ENCODE measurements at places on chromosomes 3 and 15.

- DNase-seq: no peak
These were observed 224.4 kb downstream of the THRB start for GRCh38 chr3:24270204-24270691.

DNA sequence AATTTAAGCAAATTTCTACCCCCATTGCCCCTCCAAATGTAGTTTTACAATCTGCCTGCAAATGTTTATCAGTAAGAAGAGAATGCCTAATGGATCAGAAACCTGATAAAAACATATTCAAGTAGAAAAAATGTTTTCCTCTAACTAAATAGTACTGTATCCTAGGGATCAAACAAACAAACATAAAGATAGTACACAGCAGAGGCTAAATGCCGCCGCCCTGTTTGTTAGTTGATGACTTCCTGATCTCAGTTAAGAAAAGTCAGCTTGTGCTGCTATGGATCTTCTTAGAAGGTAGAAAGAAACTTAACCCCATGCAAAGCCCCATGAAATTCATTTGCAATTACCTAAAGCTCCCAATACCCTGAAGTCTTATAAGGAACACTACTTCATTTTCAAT lies 387.3 kb upstream of the THBS1 start:
- no peak for DNase-seq

GRCh38 chr15:99630607-99631131 lies 64.9 kb downstream of the MEF2A start:
- DNase-seq: no peak

- no peak for DNase-seq
These were observed 681.3 kb downstream of the ROBO1 start for GRCh38 chr3:79086514-79086913.

DNA sequence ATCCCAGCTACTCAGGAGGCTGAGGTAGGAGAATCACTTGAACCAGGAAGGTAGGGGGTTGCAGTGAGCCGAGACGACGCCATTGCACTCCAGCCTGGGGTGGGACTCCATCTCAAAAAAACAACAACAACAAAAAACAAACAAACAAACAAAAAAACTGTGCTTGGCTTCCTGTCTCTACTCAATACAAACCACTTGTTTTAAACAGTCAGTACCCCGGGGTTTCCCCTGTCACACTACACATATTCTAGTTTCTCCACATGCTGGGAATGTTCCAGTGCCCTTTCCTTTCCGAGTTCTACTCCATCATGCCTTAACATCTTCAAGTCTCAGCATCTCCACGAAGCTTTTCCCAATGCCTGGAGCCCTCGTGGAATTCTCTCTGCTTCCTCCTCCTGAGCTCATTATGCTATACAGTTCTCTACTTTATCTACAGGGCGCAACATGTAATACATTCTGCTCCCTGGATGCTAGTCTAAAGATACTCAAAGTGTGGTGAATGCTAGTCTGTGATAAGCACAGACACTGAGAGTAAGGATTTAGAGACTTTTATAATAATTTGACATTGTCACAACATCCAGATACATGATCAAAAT lies 7.8 kb downstream of the EMC3 start:
- DNase-seq: no peak

- no peak for DNase-seq
These were observed 511 bp upstream of the RARB start for GRCh38 chr3:25427563-25427941.

DNA sequence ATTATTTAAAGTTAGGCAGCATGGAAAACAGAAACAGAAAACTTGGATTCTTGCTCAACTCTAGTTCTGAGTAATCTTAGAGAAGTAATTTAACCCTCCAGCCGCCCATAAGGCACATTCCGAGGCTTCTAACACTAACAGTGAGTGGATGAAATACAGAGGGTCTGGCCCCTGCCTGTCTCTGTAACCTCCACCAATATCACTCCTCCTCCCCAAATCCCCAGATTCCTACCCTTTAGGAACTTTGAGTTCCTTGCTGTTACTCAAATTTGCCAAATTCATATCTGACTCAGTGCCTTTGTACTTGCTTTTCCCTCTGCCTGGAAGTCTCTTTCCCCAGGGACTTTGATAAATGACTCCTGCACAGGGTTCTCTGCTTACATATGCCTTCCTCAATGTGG lies 112.5 kb upstream of the TGFBR2 start:
- no peak for DNase-seq

DNA sequence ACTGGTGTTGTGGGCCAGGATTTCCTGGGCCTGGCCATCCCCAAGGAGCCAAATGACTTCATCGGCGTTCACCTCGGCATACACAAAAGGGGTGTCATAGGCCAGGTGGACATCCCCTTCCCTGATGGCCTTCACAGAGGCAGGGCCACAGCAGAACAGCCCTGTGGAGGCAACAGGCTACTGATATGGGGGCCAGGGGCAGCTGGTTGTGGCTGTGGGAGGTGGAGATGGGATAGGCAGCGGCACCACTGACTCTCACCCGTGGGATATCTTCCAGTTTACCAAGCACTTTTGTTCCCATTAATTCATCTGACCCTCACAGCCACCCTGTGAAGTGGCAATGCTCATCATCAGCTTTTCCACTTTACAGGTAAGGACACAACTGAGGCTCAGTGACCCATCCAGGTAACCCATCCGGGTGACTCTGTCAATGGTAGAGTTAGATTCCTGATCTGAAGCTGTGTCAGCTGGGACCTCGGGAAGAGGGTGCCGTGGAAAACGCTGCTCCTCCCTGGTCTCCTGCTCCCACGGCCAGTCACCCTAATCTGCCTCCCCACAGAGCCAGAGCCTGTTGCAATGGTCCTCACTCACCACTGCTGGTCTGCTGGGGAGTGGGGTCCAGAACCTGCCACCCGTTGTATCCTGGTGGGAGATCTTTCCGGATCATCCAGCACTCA lies 15.3 kb upstream of the TGM5 start:
- DNase-seq: no peak

- no peak for DNase-seq
These were observed 172.0 kb upstream of the HES1 start for GRCh38 chr3:193963808-193964516.

DNA sequence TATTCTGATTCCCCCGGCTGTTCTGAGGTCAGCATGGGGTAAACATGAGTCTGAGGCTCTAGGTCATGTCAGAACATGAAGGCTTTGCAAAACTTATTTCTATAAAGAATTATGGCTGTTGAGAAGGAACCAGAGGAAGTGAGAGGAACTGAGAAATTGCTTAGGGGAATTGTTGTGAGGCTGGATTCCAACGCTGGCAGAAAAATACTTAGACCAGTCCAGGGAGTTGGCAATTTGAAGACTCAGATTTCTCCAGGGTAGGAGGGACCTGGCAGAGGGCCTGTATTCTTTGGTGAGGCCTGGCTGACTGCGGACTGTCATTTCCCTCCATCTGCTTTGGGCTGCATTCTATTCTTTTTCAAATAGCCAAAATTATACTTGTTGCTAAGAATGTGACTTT lies 155.5 kb downstream of the PLD1 start:
- no peak for DNase-seq

DNA sequence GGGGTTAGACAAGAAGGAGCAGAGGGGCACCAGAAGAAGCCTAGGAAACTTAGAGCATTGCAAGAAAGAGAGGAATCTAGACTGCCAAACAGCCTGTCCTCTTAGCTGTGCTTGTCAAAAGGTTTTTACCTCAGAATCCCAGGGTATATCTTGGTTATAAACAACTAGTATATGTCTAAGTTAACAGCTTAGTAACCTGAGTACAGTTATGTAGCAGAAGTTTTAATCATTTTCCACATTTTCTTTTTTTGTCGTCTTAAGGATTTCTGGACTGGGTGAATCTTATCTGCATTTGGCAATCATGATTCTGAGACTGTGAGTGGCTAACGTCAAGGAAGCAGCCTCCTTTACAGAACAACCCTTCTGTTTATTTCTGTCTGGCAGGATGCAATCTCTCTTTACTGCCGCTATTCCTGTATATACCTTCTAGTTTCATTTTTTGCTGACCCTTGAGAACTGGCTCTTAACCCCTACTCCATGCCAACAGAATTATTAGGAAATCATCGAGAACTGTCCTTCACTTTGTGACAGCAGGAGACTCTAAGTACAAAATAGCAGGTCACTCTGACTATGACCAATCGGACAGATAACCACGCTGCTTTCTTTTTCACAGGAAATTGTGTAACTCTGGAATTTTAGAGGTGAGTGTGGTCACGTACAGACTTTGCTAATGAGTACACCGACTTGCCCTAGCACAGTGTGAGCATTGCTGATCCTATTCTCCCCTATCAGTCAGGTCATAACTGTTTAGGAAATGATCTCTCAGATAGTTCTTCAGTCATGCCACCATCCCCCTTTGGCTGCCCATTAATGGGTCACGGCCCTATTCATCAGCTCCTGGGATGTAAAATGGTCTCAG lies 3.3 kb upstream of the CP start:
- DNase-seq: no peak

DNA sequence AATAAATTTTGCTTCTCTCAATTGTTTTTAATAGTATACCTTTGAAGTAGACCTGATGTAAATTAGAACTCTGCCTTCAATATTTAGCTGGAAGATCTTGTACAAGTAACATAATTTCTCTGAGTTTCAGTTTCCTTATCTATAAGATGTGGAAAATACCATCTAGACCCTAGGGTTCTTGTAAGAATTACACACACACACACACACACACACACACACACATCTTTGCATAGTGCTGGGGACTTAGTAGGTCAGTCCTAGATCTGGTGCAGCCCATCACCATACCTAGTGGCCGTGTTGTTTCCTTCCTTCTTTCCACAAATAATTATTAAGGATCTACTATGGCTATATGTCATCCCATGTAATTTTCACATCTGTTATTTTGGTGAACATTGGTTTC lies 11.0 kb downstream of the TRAT1 start:
- no peak for DNase-seq

GRCh38 chr3:185365291-185366073 lies 2.5 kb downstream of the MAP3K13 start:
- no peak for DNase-seq

- DNase-seq: no peak
These were observed 196.2 kb downstream of the CHST2 start for GRCh38 chr3:143315766-143316165.

DNA sequence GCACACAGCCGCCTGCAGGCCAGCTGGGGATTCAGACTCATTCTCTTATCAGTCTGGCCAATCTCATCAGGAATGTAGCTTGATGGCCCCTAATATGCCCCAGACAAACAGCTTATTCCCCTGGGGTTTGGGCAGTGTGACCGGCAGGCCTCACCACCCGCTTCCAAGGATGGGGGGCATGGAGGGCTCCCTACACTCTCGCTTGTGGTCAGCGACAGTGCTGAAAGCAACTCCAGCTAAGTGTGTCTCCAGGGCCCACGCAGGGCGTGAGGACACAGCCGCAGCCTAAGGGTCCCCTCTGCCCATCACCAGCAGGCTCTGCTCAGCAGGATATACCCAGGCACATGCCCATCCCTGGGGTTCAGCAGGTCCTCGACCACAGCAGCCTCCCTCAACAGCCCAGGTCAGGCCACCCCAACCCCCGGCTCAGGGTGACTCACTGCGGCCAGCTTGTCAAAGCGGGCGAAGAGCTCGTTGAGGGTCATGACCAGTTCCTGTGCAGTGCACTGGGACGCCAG lies 116.7 kb downstream of the ADCY5 start:
- DNase-seq: no peak

DNA sequence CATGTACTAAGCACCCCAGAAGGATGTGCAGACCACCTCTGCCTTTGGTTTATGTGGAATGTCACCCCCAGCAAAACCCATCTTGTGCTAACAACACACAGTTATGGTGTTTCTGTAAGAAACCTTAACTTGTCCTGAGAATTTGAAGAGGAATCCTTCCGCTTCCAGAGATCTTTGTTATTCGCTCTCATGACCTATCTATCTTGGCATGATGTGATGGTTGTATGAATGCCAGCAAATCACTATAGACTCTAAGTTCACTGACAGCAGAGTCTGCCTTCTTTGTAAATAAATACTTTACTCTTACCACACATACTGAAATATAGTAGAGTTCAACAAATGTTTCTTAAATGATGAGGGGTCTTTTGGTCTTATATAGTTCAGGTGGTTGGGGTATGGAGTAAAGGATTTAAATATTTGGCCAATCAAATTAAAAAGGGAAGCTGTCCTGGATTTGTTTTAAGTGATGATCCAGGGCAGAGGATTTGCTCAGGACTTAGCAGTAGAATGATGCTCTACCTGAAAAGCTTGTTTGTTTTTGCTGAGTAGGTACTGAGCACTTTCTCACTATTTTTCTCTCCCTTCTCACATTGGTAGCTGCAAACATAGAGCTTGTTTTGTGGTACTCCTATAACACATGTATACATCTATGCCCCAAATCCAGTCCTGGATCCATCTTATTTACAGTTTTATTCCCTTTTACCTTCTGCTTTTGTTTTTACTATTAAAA lies 27.9 kb upstream of the RTP1 start:
- DNase-seq: no peak

DNA sequence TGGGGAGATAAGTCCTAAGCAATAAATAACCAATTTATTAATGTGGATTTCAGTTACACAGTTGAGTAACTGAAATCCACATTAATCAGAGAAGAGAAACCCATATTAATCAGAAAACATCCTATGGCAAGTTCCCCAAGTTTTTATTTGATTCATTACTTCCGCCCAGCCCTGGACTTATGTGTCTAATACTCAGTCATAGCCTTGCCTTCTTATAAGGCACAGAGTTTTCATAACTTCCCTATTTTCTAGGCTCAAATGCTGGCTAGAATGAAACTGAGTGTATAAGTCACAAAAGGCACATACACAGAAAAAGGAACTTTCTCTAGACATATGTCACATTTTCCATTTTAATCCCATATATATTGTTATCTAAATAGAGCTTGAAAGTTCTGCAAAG lies 28.8 kb downstream of the CD47 start:
- DNase-seq: no peak

- DNase-seq: no peak
These were observed 646.4 kb upstream of the ADAMTS9 start for GRCh38 chr3:65334045-65334665.

DNA sequence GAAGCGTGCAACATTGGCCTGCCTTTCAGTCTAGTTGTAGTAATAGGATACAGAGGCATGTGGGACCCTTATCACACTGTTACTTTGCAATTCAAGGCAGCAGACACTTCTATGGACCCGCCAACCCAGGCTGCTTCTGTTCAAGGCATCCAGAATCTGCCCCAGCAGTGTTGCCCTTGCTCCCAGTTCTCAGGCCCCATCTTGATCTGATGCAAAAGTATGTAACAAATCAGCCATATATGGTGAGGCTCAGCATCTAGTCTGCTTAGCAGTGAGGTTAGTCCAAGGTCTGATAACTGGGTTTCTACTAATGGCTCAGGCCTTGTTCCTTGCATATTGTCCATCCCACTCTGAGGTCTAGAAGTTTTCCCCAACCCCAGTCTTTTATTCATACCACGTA lies 17.9 kb downstream of the C2CD4B start:
- no peak for DNase-seq

GRCh38 chr3:40009991-40010390 lies 200.6 kb downstream of the MYRIP start:
- DNase-seq: no peak

GRCh38 chr3:146830231-146830630 lies 225.1 kb upstream of the PLSCR5 start:
- DNase-seq: no peak

GRCh38 chr3:186307594-186308221 lies 54.3 kb downstream of the DGKG start:
- DNase-seq: no peak

- DNase-seq: no peak
These were observed 186.3 kb downstream of the MCTP2 start for GRCh38 chr15:94417501-94418293.

GRCh38 chr3:123154020-123154985 lies 47.4 kb upstream of the SEC22A start:
- DNase-seq: no peak

GRCh38 chr3:22836131-22836530 lies 367.0 kb upstream of the UBE2E2 start:
- DNase-seq: no peak

- no peak for DNase-seq
These were observed 48.7 kb upstream of the HACD2 start for GRCh38 chr3:123633530-123633929.
